ENCODE measurements at places on chromosomes 5 and 9.

- no peak for DNase-seq
Measured at GRCh38 chr9:134744385-134745295, 103.0 kb downstream of the COL5A1 start.

DNA sequence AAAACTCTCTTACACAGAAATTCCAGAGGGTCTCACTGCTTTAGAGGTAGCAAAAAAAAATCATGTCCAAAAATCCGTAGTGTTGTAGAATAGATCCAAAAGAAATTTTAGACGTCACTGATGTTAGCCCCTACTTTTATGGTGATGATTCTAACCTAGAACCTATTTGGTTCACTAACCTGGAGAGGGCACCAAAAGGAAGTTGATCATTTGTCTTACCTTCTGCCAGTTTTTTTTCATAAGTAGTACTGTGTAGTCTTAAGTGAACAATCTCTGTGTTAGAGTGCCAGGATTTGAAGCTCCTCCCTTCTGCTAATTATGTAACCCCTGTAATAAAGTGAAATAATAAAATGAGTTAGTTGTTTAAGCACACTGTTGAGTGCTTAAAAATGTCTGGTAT is 215.2 kb downstream of the SMARCA2 start:
- no peak for DNase-seq

- no peak for DNase-seq
Measured at GRCh38 chr9:14396171-14396570, 82.2 kb upstream of the NFIB start.

GRCh38 chr5:45737153-45737552 is 41.0 kb upstream of the HCN1 start:
- DNase-seq: no peak

DNA sequence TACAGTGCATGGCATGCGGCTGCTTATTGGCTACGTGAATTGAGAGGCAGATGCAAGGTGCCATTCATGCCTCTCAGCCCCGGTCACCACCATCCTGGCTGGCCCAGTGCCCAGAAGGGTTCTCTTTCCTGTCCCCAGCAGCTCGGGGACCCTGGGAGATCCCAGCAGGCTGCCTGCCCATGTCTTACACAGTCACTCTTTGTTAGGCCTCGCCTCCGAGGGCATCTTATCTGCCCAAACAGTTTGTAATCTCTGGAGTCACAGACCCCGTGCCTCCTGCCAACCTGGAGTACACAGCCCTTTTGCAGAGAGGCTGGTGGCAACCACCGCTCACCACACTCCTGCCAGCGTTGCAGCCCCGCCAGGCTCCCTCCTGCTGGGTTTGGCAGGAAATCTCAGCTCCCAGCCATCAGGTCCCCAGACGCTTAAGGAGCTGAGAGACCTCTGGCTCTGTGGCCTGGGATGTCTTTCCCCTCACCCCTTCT is 7.0 kb upstream of the AK1 start:
- no peak for DNase-seq

DNA sequence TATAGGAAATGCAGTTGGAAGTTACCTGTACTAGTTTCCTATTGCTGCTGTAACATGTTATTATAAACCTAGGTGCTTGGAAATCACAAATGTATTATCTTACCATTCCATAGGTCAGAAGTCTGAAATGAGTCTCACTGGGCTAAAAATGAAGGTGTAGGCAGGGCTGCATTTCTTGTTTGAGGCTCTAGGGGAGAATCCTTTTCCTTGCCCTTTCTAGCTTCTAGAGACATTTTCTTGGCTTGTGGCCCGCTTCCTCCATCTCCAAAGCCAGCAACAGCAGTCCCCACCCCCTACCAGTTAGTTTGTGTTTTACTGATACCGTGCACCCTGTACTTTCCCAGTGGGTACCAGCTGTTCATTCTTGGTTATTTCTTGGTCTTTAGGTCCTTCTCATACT is 153.3 kb downstream of the SLF1 start:
- no peak for DNase-seq

DNA sequence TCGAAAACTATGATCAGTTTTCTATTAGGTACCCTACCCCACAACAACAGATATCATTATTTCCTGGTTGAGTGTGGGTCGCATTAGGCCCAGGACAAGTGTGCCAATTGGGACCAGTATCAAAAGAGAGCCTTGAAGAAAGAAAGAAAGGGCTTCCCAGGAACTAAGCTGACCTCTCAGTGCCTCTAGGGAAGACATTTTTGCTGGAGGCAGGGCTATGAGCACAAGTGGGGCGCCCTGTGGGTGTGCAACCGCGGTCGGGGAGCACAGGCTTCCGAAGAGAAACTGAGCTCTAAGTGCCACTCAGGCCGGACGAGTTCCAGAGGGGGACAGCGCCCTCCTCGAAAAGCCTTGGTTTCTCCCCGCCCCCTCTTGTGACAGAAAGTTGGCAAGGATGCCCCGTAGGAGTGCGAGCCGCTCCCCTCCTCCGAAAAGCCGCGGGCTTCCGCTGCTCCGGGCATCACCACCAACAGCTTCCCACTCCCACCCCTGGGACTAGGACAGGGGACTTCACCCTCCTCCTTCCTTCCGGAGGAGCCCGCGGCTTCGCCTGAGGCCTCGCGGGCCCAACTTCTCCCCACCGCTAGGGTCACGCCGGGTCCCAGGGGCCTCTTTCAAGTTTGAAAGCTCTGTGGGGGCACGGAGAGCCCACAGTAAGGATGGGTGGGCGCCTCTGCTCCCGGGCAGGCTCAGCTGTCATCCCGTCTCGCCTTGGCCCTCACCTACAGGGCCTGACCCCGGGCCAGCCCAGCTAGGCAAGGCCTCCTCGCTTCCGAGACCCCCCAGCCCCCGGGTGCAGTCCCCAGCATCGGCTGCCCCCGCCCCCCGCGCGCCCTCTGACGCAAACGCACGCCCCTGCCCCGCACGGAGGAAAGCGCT is 2.0 kb downstream of the NR2F1-AS1 start:
- DNase-seq: no peak

- no peak for DNase-seq
Measured at GRCh38 chr9:3576328-3576727, 50.5 kb upstream of the RFX3 start.

- no peak for DNase-seq
Measured at GRCh38 chr5:115068239-115069086, 101.2 kb downstream of the TRIM36 start.

GRCh38 chr5:97101189-97101910 is 41.1 kb downstream of the LIX1 start:
- no peak for DNase-seq

- DNase-seq: no peak
Measured at GRCh38 chr9:18061332-18061731, 412.6 kb upstream of the ADAMTSL1 start.

DNA sequence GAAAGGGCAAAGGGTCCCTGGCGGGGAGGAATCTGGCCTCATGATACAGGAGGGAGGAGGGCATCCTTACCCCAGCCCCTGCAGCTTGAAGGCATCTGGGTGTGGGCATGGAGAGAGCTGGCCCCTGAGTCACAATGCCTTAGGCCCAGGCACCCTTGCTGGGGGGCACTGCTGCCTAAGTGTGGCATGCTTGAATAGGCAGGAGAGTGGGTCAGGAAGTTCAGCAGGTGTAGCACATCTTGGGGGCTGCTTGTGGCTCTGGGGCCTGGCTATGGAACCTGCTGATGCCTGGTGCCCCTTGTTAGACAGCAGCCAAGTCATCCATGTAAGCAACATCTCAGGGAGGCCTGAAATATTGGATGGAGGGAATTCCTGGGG is 63.1 kb downstream of the HSPA4 start:
- no peak for DNase-seq

DNA sequence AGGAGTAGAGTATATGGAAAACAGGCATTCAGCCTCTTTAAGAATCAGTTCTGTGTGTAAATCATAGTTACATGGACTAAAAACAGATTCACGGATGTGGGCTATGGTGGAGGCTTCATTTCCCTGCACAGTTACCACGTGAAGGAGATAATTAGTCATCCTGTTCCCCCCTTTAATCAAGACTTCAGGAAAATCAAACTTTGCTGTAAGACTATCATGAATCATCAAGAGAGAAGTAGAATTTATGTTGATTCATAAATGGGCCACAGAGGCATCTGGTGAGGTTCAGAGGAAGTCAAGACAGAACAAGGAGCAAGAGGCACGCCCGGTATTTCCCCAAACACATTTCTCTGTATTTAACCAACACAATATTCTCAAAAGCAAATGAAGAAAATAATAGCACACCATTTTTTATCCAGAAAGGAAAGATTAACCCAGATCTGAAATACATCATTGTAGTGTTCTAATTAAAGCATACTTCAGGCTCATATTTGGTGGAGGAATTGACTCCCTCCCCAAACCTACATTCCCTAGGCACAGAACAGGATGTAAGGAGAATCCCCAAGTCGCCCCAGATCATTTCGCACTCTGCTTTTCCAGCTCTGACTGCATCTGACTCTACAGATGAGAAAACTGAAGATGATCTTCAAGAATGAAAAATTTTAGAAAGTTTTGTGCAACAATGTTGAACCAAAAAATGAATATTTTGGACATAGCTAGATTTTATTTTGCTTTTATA is 175.8 kb upstream of the GAS1 start:
- DNase-seq: no peak

DNA sequence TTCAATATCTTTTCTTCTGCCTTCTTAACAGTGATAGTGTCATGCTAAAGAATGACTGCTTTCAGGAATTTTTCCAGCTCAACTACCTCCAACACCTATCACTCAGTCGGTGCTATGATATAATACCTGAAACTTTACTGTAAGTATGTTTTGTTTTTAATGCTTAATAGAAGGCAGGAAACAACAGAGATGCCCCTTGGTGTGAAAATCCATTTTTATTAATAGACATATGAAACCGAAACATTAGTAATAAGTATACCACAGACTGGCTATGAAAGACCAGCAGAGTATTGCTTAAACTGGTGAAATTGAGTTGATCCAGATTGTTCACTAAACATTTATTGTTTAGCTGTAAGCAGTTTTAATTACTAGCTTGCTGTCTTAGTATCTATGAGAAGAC is 25.2 kb downstream of the SKP2 start:
- no peak for DNase-seq

- no peak for DNase-seq
Measured at GRCh38 chr9:118170032-118170955, 466.1 kb downstream of the TLR4 start.

DNA sequence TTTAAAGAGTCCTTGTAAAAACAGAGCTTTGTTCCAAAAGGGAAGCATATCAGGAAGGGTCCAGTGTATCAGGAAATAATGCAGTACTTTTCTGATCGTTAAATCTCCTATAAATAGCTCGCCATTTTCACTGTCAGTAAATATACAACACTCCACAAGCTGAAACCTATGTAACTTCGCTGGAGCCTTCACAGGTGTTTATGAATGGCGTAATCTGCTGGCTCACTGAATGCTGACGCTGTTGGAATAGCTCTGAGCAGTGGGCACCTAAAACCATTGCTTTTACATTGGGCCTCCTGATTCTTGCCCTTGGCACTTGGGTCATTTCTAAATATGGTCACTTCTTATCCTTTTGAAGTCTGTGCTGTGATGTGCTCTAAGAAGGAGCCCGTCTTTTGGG is 4.3 kb downstream of the SHC3 start:
- DNase-seq: no peak

GRCh38 chr5:171614971-171615653 is 170.5 kb upstream of the SMIM23 start:
- no peak for DNase-seq

GRCh38 chr5:80591352-80591751 is 21.3 kb upstream of the ANKRD34B start:
- no peak for DNase-seq

DNA sequence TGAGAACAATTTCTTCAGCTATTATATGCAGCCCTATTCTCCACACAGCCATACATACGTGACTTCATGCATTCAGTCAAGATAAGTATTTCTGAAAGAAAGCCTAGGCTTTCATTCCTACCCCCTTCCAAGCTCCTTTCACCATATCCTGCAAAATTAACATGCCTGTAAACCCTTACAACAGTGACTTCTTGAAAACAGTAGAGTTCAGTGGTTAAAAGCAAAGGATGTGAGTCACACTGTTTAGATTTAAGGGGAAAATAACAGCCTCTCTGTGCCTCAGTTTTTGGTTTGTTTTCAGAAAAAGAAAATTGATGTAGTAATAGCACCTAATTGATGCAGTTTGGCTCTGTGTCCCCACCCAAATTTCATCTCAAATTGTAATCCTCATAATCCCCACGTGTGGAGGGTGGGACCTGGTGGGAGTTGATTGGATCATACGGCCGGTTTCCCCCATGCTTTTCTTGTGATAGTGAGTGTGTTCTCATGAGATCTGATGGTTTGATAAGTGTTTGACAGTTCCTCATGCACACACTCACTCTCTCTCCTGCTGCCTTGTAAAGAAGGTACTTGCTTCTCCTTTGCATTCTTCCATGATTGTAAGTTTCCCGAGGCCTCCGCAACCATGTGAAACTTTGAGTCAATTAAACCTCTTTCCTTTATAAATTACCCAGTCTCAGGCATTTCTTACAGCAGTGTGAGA is 264.8 kb downstream of the CETN3 start:
- no peak for DNase-seq

GRCh38 chr9:5624655-5625054 is 4.3 kb upstream of the RIC1 start:
- no peak for DNase-seq

DNA sequence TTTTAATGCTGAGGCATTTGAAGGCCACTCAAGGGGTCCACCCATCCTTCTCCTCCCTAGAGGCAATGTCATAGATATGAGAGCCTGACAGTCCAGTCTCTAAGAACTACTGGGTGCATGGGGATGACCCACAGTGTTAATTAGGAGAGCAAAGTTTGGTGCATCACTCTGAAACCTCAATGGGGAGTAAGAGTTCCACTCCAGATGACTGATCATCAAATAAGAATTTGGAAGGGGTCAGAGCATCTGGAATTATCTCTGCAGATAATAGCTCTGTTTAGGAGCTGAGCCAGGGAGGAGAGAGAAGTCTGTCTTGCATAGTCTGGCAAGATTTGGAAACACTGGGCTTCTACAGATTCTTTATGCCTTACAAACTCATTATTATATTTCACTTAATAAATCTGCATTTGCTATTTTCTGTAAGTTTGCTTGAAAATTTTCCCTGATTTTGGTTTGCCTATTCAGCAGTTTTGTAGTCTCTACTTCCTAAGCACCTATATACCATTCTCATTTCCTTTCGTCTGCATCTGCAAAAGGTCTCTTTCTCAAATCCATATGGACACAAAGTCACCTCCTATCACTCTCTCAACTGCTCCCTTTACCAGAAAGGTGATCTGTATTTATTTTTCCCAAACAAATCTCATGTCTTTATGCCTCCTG is 27.7 kb downstream of the FGF10 start:
- DNase-seq: no peak

DNA sequence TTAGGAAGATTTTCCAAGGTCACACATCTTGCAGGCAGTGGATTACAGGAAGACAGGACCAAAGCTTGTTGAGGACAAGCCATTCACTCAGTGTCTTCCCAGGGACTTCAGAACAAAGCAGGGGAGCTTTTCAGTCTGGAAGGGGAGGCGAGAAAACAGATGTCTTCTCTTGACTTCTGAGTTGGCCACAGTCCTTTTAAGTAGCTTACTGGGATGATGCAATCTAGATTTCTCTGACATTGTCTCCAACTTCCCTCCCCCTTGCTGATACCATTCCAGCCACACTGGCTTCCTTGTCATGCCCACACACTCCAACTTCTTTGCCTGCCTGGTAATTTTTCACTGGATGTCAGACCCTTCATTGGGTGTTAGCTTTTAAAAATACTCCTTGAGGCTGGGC is 174.2 kb upstream of the TBC1D2 start:
- DNase-seq: no peak
